ENCODE measurements at places on chromosomes 12 and 14. TPM values are rescaled to one million over a fixed set of nuclear protein-coding genes. Genes with fewer than 3 reads are reported as not detected.

Gene TESPA1
- 0.83 TPM for total RNA-seq

GRCh38 chr12:23210573-23210972 is 585.6 kb downstream of the ETNK1 start:
- no peak for DNase-seq

DNA sequence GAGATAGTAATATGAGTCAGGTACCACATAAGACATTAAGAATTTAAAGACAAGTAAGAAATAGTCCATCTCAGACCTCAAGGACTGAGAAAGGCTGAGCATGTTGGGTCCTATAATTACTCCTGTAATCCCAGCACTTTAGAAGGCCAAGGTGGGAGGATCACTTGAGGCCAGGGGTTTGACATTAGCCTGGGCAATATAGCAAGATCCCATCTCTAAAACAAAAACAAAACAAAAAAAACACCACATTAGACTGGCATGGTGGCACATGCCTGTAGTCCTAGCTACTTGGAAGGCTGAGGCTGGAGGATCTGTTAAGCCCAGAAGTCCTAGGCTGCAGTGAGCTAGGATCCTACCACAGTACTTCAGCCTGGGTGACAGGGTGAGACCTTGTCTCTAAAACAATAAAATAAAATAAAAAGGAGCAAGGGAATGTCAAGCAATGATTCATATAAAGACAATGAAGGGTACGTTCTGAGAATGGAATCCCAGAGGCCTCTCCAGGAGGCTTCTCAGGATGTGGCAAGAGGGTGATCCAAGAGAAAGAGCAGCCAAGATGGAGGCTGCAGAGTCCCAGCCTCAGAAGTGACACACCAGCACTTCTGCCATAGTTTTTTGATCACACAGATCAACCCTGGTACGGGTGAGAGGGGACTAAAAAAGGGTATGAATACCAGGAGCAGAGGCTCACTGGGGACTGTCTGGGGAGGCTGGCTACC is 206.4 kb downstream of the CRADD start:
- DNase-seq: no peak

GRCh38 chr12:108363165-108363564 is 24.1 kb upstream of the CMKLR1 start:
- no peak for DNase-seq

- no peak for DNase-seq
Measured at GRCh38 chr12:5479761-5480160, 47.9 kb downstream of the NTF3 start.

Gene CLEC2A
- not detected for total RNA-seq

- no peak for DNase-seq
Measured at GRCh38 chr12:120465756-120466155, 3.8 kb downstream of the SRSF9 start.

Gene TAS2R10
- 2.6 TPM for total RNA-seq

Gene GPR135
- total RNA-seq: 12.9 TPM

DNA sequence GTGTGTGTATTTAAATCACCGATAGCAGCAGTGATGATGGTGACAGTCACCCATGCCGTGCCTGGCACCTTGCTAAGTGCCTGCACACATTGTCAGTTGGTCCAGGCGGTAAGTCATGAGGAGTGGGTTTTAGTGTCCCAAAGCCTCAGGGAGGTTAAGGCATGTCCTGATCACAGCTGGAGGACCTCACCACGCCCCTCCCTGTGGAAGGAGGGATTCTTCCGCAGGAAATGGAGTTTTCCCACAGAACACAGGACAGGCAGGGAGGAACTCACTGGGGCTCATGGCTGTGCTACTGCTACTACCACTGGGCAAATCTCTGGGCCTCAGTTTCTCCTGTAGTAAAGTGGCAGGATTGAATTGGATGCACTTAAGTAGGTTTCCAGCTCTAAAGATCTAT is 142.3 kb downstream of the CACNA1C start:
- DNase-seq: no peak

Gene ACSM4
- total RNA-seq: not detected

Gene CLEC7A
- 6.9 TPM for total RNA-seq

All from thyroid gland (tissue), 4 donors.